Right atrium auricular region (tissue), 2 donors: ENCODE measurements at places on chromosomes 12 and 14.

GRCh38 chr12:1870998-1871917 is 47.2 kb downstream of the CACNA2D4 start:
- DNase-seq: peak; percentile 23

DNA sequence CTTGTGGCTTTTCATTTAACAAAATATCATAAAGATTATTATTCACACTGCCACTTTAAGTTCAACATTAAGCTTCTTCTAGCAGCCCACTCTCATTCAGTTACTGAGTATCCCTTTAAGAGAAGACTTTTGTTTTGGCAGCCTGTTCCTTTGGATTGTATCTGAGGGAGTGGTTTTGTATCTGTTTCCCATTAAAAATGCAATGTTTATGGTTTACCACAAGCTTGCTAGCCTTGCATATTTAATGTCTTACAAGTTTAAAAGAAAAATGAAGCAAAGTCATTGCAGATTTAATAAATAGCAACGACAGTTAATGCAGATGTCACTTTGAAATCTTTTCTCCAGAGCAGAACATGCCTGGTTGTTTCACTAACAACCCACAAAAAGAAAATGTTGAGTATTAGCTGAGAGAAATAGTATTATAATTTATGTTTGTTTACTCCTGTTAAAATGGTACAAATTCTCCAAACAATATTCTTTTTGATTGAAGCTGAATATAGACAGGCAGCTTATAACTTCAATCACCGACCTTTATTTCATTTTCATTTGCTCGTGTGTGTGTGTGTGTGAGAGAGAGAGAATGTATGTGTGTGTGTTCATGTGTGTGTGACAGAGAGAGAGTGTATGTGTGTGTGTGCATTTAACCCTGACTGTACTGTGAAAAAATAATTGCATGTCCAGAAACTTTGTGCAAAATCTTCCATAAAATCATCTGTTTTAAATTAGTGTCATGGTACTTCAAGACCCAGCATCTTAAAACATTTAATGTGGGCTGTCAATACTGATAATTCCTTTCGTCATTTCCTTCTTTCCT is 1.8 kb downstream of the DCN start:
- DNase-seq: no peak

- no peak for DNase-seq
Observed at GRCh38 chr12:122067966-122068365, 10.6 kb upstream of the MLXIP start.

DNA sequence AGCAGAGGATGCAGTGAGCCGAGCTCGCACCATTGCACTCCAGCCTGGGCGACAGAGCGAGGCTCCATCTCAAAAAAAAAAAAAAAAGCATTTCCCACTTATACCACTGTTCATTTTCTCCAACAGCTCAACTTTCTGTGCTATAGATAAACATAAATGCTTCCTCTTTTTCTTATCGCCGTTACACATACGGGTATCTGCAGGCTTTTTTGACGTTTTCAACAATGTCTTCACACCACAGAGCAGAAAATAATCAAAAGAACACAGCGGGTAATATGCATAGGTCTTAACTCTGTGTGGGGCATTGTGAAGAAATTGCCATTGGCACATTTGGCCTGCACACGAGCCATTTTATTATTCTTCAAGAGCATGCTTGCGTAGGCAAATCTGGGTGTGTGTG is 86.4 kb downstream of the CAPZA3 start:
- no peak for DNase-seq

DNA sequence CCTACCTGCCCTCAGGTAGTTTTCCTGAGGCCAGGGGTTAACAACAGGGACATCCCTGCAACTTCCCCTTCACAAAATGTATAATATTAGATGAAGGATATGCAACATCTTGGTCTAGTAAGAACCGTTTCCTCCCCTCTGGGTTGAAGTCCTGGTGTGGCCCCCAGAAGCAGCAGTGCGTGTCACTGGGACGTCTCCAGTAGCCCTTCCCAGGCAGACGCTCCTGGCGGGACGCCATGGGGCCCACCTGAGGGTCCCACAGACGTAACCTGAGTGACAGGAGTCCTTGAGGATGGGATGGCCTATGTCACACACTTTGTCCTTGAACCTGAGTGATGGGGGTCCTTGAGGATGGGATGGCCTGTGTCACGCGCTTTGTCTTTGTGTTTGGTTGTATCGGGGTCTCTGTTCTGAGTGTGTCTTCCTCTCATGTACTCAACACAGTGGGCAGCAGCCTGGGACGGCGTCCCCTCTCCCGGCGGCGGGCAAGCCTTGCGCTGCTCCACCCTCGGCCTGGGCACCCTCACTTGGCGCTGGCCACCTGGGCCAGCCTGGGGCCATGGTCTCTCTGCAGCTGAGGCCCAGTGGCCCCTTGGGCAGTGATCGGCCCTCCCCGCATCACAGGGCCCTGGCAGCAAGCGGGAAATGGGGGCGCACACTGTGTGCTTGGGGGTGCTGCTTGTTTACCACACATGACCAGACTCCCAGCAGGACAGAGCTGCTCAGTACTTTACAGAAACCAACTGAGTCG is 14.3 kb upstream of the AMN start:
- DNase-seq: no peak

- no peak for DNase-seq
Observed at GRCh38 chr12:98332642-98333041, 182.7 kb upstream of the TMPO start.

DNA sequence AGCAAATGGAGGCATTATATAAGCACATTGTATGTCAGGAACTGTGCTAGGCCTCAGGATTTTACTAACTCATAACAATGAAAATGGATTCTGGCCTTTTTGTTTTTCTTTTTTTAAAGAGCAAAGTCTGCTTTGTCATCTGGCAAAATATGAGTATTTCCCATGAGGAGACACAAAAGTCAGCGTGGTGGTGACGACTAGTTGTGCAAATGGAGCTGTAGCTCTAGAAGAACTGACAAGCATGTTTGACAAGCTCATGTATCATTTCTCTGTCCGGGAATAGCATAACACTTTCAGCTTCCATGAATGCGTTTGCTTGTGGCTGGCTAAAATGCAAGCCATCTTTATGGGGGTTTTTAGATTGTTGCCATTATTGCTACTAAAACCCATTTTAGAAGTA is 127.8 kb downstream of the HELB start:
- no peak for DNase-seq

DNA sequence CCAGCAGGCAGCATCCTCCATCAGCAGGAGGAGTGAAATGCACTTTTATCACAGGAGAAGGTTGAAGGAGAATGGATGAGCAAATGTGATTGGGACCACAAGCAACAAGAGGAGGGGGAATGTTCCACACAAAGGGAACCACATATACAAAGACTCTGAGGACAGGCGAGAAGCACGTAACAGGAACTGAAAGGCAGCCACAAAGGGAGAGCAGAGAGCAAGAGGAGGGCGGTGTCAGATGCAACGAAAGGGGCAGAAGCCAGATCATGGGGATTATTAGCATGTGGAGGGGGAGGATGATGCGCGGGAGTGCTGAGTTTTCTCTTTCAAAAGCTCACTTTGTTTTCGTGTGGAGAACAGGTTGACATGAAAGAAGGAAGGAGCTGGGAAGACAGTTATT is 241.1 kb downstream of the SPTSSA start:
- DNase-seq: no peak

DNA sequence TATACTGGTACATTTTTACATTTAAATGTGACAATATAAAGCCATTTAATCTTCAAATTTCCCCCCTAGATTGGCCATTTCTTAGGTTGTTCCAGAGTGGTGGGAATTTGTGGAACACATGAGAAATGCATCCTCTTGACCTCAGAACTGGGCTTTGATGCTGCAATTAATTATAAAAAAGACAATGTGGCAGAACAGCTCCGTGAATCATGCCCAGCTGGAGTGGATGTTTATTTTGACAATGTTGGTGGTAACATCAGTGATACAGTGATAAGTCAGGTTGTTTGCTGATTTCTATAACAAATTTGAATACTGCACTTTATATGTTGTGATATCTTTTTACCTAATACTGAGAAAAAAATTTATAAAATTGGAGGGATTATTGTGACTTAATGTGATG is 7.6 kb upstream of the ZNF410 start:
- no peak for DNase-seq

DNA sequence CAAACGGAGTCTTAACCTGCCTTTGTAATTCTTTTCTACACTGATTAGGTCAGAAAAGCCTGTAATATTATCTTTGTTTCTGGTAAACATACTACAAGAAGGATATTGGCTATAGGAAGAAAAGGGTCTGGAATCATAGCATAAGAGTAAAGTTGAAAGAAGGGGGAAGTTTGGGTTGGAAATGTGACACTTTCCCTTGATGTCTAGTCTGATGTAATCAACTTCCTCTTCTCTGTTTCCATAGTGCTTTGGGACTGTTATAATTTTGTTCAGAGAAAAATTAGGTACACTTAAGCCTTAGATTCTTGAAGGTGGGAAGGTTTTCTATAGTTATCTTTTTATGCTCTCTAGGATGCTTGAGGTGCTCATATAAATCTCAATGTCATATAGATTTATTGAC is 322.2 kb downstream of the AEBP2 start:
- DNase-seq: no peak

GRCh38 chr14:81710232-81710845 is 176.7 kb upstream of the SEL1L start:
- no peak for DNase-seq

- DNase-seq: no peak
Observed at GRCh38 chr12:7959701-7960121, 23.7 kb upstream of the SLC2A3 start.

GRCh38 chr14:24818823-24819341 is 184.9 kb upstream of the GZMB start:
- no peak for DNase-seq

- no peak for DNase-seq
Observed at GRCh38 chr12:116597886-116598285, 38.7 kb downstream of the MAP1LC3B2 start.

- no peak for DNase-seq
Observed at GRCh38 chr14:44369401-44370123, 137.5 kb downstream of the FSCB start.

DNA sequence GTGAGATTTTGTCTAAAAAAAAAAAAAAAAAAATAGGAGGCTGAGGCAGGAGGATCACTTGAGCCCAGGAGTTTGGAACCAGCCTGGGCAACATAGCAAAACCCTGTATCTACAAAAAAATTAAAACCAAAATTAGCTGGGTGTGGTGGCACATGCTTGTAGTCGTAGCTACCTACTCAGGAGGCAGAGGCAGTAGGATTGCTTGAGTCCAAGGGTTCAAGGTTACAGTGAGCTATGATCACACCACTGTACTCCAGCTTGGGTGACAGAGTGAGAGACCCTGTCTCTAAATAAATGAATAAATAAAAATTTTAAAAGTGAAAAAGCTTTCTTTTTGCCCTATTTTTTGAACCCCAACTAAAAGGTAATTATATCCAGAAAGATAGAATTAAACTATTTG is 113.6 kb downstream of the PEBP1 start:
- DNase-seq: no peak

DNA sequence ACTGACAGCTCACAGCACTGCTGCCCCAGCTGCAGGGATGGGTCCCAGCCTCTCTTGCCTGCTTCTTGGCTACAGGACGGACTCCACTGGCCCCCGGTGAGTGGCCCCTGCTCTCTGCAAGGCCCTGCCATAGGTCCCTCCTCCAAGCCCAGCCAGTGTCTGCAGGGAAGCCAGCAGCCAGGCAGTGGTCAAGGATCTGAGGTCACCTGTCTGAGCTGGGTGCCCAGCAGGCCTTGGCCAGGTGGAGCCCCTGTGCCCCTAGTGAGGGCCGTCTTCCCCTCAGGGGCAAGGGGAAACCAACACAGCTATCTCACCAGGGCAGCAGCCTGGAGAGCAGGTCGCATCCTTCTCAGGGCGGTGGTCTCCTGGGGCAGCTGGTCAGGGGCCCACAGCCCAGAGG is 13.2 kb downstream of the XRCC3 start:
- DNase-seq: no peak

DNA sequence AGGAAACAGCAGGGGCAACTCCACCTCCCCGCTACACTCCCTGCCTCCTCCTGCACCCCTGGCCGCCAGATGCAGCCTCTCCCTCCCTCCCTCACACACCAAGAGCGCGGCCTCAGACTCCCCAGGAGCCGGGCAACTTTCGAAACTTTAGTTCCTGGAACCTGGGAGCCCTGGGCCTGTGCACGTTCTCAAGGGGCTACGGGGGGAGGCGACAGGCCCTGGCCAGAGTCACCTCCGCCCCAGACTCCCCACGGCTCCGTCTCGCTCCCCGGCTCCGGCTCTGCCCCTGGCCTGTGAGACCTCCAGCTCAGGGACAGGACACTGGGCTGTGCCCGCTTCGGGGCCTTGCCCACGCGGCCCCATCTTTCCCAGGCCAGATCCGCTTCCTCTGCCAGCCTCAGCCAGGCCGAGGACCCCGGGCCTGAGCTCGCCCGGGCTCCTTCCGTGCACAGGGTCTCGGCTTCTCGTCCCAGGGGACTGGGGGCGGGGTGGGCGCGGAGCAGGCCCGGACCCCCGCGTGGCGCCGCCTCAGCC is 5.5 kb downstream of the AMN start:
- no peak for DNase-seq

- DNase-seq: no peak
Observed at GRCh38 chr14:36996857-36997590, 175.4 kb downstream of the SLC25A21 start.

- DNase-seq: no peak
Observed at GRCh38 chr12:62888454-62889110, 46.4 kb downstream of the PPM1H start.

DNA sequence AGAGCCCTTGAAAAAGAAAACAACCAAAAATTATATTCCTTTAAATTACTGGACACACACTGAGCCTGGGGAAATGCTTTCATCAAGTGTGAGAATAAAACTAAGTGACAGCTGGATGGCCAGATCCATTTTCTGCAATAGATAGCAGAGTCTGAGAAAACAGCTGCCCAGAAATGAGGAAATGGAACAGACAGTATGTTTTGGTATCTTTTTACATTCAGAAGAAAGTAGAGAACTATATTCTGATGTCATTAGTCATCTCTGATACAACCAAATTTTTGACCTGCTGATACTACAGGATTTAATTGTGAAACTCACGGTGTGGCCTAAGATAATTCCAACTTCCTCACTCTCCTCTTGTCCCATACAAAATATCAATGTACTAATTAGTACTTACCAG is 78.2 kb downstream of the HMGA2 start:
- DNase-seq: no peak

DNA sequence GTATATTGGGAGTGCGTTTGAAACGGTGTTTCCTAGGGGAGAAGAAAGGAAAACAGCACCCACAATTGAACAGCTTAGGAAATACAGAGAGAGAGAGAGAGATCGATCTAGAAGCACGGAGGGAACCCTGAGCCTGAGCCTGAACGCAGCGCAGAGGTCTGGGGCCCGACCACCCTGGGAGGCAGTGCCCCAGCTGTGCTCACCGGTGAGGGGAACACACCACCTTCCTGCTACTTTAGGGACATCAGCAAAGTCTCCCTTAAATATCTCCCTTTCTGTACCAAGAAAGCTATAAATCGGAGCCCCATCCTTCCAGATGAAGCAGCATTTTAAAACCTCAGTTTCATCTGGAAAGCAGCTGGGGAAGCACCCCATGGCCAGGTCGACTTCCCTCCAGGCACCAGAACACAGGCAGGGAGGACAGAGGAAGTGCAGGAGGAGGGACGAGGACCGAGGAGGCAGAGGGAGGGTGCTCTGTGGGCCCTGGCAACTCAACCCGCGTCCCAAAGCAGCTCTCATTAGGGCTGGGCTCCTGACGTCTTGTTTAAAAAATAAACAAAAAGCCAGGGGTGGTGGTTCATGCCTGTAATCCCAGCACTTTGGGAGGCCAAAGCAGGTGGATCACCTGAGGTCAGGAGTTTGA is 12.2 kb downstream of the RIMBP2 start:
- no peak for DNase-seq
